ENCODE measurements at places on chromosomes 11 and 22.
A peak's percentile ranks its signal among the peaks of the same experiment; 100 is the strongest.

GRCh38 chr11:95883381-95883780, 40.5 kb downstream of the MTMR2 start:
- no peak for DNase-seq

- DNase-seq, result no peak
Observed at GRCh38 chr11:112223121-112223520, 3.1 kb upstream of the PTS start.

GRCh38 chr22:38706101-38706900, 557 bp downstream of the GTPBP1 start:
- peak; percentile 50 for DNase-seq

GRCh38 chr22:49160261-49161001, 667.2 kb downstream of the BRD1 start:
- no peak for DNase-seq

- DNase-seq, result no peak
Observed at GRCh38 chr22:44472598-44472997, 25.4 kb downstream of the RTL6 start.

DNA sequence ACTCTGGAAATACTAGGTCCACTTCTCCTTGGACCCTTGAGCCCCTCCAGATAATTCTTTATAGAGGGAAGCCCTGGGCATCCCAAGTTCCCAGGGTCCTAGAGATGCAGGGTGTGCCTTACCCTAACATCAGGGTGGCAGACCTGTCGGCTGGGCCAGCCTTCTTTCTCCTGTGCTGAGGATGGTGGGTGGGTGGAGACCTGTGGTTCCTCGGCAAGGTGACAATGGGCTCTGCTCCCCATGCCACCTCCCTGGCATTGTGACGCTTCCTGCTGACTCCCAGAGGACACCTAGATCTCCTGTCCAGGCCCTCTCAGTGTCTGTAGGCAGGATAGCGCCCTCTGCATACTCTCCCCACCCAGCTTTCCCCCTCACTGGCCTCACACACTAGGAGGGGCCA, 3.8 kb upstream of the DERL3 start:
- no peak for DNase-seq

- no peak for DNase-seq
Observed at GRCh38 chr11:23749762-23750430, 747.0 kb upstream of the LUZP2 start.

DNA sequence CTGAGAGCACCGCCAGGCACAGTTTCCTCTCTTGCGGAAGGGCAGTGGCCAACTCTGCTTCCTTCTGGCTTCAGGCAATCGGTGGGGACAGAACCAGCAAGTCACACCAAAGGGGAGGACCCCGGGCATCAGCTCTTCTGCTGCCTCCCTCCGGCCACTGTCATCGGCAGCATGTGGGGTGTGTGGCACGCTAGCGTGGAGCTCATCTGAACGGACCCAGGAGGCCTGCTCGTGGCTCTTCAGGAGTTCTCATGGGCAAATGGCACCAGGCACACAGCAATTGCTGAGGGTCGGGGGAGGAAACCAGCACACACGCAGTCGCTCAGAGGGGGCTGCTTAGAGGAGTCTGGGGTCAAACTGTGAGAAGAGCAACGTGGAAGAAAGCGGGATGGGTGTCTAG, 26.9 kb downstream of the B3GAT1 start:
- no peak for DNase-seq

GRCh38 chr11:61996933-61997332, 29.5 kb upstream of the FTH1 start:
- no peak for DNase-seq

GRCh38 chr11:22543261-22543660, 82.4 kb downstream of the FANCF start:
- DNase-seq, result no peak

DNA sequence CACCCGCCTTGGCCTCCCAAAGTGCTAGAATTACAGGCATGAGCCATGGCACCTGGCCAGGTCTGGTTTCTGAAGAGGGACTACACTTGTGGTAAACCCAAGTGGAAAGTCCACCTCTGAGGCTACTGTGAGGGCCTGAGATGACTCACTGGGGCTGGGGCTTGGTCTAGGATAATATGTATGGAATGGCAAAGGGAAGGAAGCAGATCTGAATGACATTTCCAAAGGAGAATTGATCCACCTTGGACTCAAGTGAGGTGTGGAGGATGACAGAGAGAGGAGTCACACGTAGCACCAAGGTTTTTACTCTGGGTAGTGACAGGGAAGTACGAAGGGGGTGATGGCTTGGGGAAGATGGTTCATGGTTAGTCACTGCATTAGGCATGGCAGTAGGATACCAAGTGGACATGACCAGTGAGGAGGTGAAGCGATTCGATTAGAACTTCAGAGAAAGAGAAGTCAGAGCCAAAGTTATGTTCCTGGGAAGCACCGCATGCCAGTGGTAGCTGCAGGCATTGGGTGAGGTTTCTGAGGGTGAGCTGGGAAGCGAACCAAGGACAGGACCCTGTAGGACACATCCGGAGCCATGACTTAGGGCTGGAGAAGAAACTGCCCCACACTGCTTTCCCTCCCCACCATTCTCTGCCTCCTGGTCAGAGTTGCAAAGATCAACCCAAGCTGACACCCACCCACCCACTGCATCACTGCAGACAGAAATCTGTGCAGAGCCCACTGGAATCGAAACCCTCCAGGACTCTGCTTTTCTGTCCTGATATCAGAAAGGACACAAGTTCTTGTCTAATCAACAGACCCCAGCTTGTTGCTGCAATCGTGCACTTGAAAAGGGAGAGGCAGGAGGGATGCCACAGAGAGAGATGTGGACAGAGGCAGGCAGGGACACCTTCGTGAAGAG, 13.0 kb upstream of the BCL9L start:
- peak; percentile 67 for DNase-seq

- DNase-seq, result peak; percentile 40
Observed at GRCh38 chr11:24295360-24295759, 201.5 kb upstream of the LUZP2 start.

GRCh38 chr22:38080850-38081635, 2.9 kb downstream of the SLC16A8 start:
- peak; percentile 70 for DNase-seq

DNA sequence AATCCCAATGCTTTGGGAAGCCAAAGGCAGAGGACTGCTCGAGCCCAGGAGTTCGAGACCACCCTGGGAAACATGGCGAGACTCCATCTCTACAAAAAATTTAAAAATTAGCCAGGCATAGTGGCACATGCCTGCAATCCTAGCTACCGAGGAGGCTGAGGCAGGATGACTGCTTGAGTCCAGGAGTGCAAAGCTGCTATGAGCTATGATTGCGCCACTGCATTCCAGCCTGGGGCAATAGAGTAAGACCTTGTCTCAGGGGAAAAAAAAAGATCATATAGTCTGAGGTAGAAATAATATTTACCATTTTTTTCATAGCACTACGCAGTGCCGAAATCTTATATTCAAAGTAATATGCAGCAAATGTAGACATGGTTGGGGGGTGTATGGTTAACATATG, 47.8 kb downstream of the MRTFA start:
- DNase-seq, result no peak

DNA sequence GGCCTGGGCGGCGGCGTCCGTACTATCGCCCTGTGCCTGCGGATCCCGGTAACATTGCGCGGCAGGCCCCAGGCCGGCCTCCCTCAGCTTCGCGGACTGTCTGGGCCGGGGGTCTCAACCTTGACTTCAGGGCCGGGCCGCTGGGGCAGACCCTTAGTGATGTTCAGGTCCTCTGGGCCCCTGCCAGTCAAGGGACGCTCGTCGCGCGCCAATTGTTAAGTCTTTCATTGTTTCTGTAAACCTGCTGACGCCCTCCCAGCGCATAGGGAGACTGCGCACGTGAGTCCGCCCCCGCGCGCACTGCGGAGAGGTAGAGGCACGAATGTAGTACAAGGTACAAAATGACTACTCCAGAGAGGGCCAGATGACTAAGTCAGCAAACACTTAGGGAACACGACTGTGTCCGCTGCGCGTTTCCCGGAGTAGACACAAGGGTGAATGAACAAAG, 451 bp upstream of the HDHD5 start:
- DNase-seq, result peak; percentile 93

- peak; percentile 84 for DNase-seq
Observed at GRCh38 chr11:47991266-47991830, 11.0 kb downstream of the PTPRJ start.

DNA sequence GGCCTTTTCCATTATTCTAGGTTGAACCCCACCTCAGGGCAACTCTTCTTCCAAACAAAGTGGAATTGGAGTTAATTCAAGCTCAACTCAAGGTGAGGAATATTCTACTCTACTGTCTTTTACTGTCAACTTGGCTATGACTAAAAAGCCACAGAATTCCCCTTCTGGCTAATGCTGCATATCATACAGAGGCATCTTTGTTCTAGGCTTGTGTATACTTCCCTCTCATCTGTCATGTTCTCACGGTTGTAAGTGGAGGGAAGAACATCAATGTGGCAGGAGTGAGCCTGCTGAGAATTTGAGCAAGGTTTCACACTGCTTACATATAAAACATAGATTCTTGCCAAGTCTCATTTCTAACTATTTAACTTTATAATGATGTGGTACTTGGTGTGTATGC, 921.4 kb upstream of the CNTN5 start:
- DNase-seq, result no peak

DNA sequence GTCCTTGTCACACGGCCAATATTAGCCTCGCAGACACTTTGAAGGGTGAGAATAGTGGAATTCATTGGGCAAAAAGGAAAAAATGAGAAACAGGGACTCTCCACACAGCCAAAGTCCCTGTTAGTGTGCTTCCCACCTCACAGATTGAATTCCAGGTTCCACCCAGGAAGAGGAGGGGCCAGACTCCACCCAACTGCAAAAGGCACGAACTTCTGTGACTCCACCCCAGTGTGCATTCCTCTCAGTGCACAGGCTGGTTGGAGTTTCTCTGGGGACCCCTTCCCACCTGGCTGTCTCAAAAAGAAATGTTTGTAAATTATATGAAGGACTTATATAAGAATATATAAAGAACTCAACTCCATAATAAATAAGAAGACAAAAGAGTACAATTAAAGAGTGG, 12.1 kb upstream of the BTBD10 start:
- DNase-seq, result no peak

GRCh38 chr11:44887636-44888035, 63.0 kb downstream of the TP53I11 start:
- no peak for DNase-seq

Data from DMS53 (cell line).